Fibroblast of lung (primary cell): ENCODE measurements at places on chromosomes 1 and 21. TPM values are rescaled to one million over a fixed set of nuclear protein-coding genes. Genes with fewer than 3 reads are reported as not detected.

The ANKRD35 gene
- 2.3 and 4.5 TPM in 2 replicates for total RNA-seq

The SYT14 gene
- total RNA-seq = 0.26 and 0.99 TPM in 2 replicates

The MARK1 gene
- total RNA-seq = 0.99 and 2.1 TPM in 2 replicates

The APOBEC4 gene
- total RNA-seq = not detected in 2 replicates

The SIM2 gene
- not detected in 2 replicates for total RNA-seq

The RGS7 gene
- total RNA-seq = 0.51 and 3.6 TPM in 2 replicates

The FCGR2B gene
- not detected in 2 replicates for total RNA-seq

The KIF2C gene
- 0.51 and 9.2 TPM in 2 replicates for total RNA-seq

The GUCA2A gene
- total RNA-seq = not detected in 2 replicates

The TRIM67 gene
- total RNA-seq = under 0.01 and 0.17 TPM in 2 replicates

The ZSWIM5 gene
- total RNA-seq = 0.77 and 0.99 TPM in 2 replicates

The C1orf115 gene
- 2.1 and 3.3 TPM in 2 replicates for total RNA-seq

The ADAMTSL4 gene
- 6.4 and 13.0 TPM in 2 replicates for total RNA-seq

The CELA2A gene
- not detected in 2 replicates for total RNA-seq

The NBPF15 gene
- 36.7 and 51.2 TPM in 2 replicates for total RNA-seq

The PDZK1IP1 gene
- not detected in 2 replicates for total RNA-seq

The GBP6 gene
- under 0.01 TPM in 1 of 2 replicates, not detected in the other for total RNA-seq

The SLC5A9 gene
- total RNA-seq = not detected in 2 replicates

The LCE3D gene
- total RNA-seq = not detected in 2 replicates

The PDZK1 gene
- total RNA-seq = 0.26 and 1.5 TPM in 2 replicates

The TAS1R1 gene
- total RNA-seq = under 0.01 and 0.17 TPM in 2 replicates

The LCE1B gene
- not detected in 2 replicates for total RNA-seq
